Stimulated activated CD8-positive, alpha-beta memory T cell treated with anti-CD3 and anti-CD28 coated beads, Interleukin-7, amount 100 ng/mL, for 1 hour (primary cell): ENCODE measurements at places on chromosomes 3 and 15.

DNA sequence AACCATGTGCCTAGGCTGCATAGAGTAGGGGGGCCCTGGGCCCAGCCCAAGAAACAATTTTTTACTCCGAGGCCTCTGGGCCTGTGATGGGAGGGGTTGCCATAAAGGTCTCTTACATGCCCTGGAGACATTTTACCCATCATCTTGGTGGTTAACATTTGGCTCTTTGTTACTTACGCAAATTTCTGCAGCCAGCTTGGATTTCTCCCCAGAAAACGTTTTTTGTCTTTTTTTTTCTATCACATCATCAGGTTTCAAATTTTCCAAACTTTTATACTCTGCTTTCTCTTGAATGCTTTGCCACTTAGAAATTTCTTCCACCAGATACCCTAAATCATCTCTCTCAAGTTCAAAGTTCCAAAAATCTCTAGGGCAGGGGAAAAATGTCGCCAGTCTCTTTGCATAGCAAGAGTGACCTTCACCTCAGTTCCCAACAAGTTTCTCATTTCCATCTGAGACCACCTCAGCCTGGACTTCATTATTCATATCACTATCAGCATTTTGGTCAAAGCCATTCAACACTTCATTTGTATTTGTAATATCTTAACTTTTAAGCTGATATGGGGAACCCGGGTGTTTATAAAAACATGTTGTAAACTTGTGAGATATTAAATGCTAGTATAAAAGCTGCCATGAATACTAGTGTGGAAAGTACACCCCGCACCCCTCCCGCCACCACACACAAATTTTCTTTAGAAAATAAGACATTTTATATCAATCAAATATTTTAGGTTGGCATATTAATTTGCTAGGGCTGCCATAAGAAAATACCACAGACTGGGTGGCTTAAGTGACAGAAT, 56.0 kb upstream of the PLSCR4 start:
- no peak for DNase-seq

DNA sequence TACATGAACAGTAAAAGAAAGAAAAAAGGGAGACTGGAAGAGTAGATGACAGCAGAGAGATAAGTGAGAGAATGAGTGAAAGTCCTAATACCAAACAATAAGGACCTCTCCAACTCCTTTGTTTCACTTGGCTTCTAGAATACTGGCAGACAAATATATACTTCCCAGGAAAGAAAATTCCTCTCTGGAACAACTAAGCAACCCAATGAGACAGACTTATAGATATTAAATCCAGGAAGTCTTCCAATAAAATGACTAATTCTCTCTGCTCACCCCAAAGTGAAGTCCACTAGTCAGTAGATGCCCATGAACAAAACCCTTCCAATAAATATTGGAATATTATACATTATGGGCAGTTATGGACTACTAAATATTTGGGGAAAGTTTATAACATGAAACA, 114.2 kb downstream of the NEDD4 start:
- no peak for DNase-seq

DNA sequence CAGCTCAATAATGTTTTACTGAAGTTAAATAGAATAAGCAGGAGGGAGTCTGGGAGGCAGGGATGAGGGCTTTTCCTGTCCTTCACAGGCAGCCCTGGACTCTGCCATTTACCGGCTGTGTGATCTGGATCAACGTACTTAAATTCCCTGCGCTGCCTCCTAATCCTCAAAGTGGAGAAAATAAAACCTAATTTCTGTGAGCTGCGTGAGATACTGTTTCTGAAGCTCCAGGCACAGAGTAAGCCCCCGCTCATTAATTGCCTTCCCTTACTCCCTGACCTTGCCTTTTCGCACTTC, 278 bp upstream of the PDIA5 start:
- no peak for DNase-seq

DNA sequence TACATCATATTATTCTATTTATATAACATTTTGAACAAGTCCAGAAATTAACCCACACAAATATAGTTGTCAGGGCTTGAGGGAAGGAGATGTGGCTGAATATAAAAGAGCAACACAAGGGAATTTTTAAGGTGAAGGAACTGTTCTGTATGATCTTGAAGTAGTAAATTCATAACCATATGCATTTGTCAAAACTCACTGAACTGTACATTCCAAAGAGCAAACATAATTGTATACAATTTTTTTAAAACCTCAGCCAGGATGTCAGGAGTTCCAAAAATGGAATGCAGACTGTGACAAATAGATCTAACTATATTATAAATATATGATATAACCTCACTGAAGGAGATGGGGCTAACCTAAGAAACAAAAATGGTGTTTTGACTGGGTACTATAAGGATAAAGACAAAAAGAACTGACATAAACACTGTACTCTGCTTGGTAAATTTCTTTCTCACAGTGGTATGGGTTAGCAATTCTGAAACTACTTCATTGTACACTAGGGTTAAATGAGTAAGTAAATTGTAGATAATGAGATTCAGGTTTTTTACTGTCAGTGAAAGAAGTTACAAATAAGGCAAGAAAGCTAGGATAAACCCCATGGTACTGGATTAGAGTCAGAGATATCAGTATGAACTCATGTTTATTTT, 14.4 kb downstream of the GOLGB1 start:
- no peak for DNase-seq

DNA sequence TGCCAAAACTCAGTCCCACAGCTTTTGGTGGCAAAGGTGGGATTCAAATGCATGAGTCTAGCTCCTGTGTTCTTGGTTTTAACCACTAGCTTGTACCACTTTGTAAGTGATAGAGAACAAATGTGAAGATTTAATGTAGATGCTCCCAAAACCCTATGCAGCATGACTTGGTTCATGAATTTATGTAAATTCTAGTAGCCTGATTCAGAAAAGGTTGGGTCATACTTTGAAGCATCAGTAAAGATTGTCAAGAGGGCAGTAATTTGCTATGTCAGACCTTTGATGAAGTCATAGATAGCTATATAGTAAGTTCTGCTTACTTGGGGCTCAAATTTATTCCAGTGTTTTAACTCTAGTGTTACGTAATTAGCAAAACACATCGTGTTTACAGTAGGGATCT, 75.6 kb downstream of the VPS8 start:
- DNase-seq, result no peak

DNA sequence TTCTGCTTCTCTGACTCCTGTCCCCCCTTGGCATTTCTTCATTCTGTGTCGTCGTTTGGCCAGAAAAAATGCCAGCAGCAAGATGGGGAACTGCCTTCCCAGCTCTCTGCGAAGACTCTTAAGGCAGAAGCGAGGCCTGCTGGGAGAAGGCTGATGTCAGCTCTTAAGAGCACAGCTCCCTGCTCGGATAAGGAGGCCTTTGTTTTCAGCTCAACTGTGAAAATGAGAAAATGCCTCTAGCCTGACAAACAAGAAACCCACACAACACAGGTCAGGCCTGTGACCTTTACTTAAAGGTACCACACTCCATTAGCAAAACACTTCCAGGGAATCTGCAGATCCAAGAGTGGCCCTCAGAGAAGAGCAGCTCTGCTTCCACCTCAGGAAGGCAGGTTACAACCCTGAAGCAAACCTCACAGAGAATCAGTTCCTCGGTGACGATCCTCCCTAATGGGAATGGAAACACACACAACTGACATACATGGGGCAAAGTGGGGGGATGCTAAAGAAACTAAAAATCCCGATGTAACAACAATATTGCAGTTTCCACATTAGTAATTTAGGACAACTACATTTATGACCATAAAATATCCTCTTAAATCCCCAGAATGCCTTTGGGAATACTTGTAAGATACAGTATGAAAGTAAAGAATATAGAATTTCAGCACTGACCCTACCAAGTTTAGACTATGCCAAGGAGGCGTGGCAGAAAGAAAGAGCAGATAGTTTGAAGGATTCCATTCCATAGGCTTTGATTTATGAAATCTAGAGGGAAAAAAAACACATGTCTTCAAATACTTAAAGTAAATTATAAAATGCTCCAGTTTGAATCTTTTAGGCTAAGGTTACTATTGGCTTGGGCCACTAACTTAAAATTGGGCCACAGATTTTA, 52.1 kb downstream of the VGLL4 start:
- no peak for DNase-seq

GRCh38 chr3:173139420-173139819, 1.6 kb downstream of the SPATA16 start:
- DNase-seq, result no peak

DNA sequence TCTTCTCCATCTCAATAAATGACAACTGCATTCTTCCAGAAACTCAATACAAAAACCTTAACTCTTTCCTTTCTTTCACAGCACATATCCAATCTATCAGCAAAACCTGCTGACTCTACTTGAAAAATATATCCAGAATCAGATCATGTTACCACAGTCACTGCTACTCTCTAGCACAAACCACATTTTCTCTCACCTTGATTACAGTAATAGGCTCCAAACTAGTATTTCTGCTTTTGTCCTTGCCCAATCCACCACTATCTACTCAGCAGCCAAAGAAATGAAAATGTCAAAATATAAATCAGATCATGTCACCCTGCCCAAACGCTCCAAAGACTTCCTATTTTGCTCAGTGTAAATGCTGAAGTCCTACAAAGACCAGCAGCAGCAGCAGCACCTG, 15.2 kb downstream of the TMCC1 start:
- no peak for DNase-seq

DNA sequence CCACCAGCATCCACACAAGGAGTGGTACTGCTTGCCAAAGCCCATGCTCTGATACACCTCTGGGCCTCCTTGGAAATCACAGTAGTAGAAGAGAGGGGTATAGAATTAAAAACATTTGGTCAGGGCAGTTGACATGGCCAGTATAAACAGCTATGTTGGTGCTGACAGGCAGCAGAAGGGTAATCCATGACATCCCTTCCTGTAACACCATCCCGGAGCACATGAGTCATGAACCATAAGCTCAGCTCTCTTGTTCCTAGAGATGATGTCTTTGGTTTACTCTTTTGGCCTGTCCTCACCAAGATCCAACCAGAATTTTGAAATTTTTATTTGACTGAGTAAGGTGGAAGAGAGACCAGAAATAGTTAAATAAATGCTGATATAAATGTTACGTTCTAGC, 132.6 kb upstream of the CTDSPL start:
- DNase-seq, result no peak

GRCh38 chr15:23403550-23403949, 43.5 kb downstream of the GOLGA6L2 start:
- DNase-seq, result no peak

DNA sequence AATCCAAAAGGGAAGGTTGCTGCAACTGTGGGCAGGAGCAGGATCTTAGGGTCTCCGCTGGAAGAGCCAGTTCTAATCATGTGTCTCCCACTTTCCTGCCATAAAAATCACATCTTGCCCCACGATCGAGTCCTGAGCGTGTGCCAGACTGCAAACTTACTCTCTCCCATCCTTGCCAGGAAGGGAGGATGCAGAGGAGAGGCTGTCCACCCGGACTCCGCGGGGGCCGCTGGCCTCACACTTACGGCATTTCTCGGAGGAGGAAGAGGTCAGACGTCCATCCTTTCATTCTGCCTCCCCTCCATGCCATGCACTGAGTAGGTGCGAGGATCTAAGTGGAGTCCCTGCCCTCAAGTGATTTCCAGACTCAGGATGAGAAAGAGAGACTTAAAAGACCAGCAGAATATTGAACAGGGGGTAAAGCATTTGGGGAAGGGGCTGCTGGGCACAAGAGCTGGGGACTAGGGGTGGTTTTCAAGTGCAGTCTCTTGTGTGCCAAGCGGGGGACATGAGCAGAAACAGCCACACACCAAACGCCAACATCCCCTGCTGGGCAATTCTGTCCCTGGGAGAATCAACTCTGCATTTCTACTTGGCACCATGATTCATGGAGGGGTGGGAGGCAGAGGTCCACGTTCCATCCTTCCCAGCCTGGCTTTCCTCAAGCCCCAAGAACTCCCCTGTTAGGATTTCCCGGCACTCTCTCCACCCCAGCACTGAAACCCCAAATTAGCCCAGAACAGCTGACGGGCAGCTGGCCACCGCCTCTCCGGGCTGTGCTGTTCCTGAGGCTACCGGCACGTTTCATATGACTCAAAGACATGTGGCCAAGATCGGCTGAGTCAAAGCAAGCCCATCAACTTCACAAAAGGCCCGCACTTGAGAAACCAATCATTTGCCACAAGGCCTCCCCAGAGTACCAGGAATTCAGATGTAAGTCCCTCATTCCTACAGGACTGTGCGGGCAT, 11.6 kb downstream of the OXTR start:
- no peak for DNase-seq

- DNase-seq, result no peak
These were observed 428.7 kb upstream of the EPHA3 start for GRCh38 chr3:88678747-88679146.

DNA sequence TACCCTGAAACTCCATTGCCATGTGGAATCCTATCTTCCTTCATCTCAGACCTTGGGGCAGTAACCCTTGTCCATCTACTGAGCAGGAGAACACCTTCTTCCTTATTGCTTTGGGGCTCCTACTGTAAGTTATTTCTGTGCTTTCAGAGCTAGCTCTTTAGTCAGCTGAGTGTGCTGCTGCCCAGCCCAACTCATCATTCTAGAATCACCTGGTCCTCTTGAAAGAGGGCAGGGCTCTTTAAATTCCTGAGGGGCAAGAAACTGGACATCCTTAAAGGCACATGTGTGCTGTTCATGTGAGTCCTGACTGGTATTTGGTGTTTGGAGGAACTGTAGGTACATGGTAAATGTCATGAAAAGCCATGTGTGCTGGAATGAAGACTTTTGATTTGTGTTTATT, 140.9 kb downstream of the ARNT2 start:
- no peak for DNase-seq

GRCh38 chr3:152026033-152026556, 152.7 kb downstream of the SUCNR1 start:
- DNase-seq, result no peak

GRCh38 chr3:174651951-174652350, 207.2 kb upstream of the NAALADL2 start:
- DNase-seq, result no peak

DNA sequence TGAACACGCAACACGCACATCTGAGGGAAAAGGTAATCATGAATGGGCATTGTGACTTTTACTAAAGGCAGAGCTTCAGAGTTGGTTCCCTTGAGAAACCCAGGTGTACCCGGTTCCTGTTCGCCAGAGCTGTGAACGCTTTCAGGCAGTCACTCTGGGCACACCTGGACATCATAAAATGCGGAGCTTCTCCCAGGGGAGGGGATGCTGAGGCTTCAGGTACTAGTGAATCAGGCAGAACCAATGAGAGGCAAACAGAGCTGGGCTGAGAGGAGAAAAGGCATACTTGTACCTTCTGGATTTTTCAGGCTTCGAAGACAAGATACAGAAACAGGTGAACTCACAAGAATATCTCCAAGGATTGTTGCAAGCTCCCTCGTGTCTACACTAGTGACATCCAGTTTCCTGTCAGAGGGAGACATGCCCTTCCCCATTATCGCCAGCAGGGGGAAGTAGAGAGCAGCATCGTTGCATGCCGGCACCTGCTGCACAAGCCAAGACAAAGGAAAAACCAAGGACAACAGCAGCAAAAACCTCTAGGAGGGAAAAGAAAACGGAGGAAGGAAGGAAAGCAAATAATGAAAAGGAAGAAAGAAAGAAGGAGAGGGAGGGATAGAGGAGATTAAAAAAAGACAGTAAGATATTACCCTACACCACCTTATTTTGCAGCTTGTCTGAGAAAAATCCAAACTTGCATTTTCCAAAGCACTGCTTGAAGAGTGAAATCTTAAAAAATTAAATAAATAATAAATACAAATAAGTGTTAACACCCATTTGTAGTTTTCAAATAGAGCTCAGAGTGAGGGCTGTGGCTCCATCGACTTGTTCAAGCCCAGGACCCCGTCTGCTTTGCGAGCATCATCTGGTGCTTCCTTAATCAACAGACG, 2.0 kb downstream of the AHSG start:
- peak; percentile 58 for DNase-seq
